ENCODE measurements at places on chromosomes 6 and 20.

GRCh38 chr20:48275286-48276020 is 490.2 kb upstream of the SULF2 start:
- DNase-seq, result no peak

DNA sequence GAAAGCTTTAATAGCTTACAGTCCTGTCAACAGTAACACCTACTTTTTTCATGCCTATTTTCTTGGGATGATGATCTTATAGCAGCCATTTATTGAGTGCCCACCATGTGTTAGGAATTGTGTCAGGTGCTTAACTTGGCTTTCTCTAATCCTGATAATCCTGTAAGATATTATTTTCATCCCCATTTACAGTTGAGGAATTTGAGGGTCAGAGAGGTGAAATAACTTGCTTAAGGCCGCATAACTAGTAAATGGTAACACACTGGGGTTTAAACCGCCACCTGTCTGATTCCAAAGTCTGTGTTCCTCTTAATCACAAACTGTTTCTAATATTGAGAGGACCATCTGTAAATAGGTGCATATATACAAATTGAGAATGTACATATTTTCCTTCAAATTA is 55.5 kb downstream of the NCOA3 start:
- DNase-seq, result no peak

- no peak for DNase-seq
Observed at GRCh38 chr6:80105972-80106417, 476 bp upstream of the BCKDHB start.

DNA sequence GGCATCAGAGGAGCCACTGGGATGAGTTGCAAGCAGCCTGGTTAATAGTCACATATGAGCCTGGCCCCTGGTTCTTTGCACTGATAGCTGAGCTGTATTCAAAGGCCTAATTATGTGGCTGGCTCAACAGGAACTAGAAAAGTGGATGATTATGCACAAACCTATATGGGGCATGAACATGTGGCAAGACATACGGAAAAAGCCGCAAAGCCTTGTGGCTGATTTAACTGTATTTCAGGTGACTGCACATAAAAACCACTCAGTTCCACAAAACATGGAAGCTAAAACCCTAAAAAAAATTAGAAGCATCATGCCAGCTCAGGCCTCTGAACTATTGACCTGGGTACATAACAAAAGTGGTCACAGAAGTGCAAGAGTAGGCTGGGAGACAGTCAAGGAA is 13.0 kb upstream of the MUC22 start:
- DNase-seq, result no peak

- DNase-seq, result no peak
Observed at GRCh38 chr20:25039697-25040437, 18.1 kb downstream of the ACSS1 start.

- no peak for DNase-seq
Observed at GRCh38 chr20:2109425-2110210, 8.0 kb downstream of the STK35 start.

DNA sequence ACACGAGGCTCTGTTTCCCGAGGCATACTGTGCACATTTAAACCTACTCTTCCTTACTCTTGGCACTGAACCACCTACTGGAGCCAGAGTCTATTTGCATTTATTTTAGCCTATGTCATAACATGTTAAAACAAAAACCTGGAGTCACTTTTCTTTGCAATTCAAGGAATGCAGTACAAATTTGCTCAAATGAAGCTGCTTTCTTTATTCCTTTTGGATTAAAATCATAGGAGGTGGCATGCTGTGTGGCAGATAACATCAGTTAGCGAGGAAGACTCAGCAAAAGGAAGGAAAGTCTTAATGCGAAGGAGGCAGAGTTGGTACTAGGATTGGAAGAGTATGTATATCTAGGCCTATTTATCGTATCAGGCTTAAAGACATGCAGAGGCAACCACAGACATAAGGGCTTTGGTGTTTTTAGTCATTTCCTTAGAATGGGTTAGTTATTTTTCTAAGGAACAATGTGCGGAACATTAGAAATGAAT is 92.9 kb downstream of the SAMD3 start:
- no peak for DNase-seq

- no peak for DNase-seq
Observed at GRCh38 chr20:56925082-56925830, 296.1 kb downstream of the TFAP2C start.

DNA sequence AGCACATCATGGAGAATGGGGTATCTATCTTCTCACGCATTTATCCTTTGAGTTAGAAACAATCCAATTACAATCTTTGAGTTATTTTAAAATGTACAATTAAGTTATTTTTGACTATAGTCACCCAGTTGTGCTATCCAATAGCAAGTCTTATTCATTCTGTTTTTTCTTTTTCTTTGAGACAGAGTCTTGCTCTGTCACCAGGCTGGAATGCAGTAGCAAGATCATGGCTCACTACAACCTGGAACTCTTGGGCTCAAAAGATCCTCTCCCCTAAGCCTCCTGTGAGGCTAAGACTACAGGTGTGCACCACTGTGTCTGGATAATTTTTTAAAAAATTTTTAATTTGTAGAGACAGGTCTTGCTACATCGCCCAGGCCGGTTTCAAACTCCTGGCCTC is 201.5 kb upstream of the ZNF217 start:
- DNase-seq, result no peak

- DNase-seq, result no peak
Observed at GRCh38 chr6:33802186-33802958, 1.4 kb downstream of the MLN start.

DNA sequence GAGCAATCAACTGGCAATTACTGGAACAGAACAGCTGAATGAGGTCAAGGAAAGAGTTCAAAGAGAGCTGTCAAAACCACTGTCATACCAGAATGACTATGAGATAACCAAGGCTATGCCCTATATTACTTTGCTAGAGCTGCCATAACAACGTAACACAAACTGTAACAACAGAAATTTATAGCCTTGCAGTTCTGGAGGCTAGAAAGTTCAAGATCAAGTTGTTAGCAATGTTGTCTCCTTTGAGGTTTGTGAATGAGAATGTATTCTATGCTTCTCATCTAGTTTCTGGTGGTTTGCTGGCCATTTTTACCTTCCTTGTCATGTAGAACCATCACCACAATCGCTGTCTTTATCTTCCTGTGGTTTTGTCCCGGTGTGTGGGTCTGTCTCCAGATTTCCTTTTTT is 1323.0 kb upstream of the GJE1 start:
- DNase-seq, result no peak

DNA sequence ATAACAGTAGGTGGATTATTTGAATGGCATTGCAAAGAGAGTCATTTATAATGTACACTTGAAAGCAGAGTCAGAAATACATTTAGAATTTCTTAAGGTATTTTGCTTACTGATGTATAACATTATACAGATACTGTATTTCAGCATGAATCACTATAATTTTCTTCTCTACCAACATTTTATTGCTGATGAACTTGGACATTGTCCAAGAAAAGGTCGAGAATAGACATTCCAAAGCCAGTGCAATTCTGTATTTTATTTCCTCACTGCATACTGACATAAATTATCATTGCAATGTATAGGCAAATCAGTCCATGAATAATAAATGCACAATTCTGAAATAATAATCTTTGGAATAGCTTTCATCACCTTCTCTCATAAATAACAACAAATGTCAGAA is 1420.0 kb upstream of the EYS start:
- DNase-seq, result no peak

DNA sequence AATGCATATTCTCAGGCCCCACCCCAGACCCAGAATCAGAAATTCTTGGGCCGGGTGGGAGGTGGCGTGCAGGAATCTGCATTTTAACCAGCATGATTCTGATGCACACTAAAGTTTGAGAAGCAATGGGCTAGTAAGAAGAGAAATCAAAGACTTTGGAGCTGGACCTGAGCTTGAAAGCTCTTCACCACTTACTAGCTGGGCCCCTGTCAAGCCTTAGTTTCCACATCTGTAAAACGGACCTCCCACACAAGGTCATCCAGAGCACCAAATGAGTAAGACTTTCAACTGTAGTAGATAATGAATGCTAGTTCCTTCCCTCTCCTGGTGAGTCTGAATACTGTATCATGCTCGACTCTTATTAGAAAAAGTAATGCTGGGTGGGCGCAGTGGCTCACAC is 87.0 kb downstream of the TBC1D7 start:
- no peak for DNase-seq

GRCh38 chr20:25553819-25554296 is 31.5 kb downstream of the NINL start:
- no peak for DNase-seq

DNA sequence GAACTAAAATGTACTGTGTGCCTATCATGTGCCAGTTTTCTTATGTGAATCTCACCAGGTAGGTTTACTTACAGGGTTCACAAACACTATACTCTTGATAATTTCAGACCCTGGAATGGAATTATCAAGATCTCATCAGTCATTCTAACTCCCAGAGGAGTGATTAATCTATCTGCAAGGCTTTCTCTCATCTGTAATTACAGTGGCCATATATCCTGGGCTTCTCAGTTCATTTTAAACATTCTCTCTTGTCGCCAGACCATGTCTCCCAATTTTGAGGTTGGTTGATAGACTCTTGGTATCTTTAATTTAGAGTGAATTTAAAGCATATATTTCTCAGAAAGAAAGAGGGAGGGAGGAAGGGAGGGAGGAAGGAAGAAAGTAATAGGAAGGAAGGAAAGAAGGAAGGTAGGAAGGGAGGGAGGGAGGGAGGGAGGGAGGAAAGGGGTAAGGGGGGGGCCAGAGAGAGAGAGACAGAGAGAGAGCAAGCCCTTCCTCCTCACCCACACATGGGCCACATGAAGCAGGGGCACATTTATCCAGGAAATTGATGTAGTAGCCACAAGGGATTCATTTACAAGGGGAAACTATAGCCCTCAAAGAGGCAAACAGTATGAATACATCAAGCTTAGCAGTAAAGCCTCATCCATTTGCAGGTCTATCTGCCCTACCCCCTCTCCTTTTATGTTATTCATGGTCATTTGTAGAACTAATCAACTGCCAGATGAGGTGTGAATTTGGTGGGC is 25.8 kb upstream of the NRSN1 start:
- DNase-seq, result no peak

DNA sequence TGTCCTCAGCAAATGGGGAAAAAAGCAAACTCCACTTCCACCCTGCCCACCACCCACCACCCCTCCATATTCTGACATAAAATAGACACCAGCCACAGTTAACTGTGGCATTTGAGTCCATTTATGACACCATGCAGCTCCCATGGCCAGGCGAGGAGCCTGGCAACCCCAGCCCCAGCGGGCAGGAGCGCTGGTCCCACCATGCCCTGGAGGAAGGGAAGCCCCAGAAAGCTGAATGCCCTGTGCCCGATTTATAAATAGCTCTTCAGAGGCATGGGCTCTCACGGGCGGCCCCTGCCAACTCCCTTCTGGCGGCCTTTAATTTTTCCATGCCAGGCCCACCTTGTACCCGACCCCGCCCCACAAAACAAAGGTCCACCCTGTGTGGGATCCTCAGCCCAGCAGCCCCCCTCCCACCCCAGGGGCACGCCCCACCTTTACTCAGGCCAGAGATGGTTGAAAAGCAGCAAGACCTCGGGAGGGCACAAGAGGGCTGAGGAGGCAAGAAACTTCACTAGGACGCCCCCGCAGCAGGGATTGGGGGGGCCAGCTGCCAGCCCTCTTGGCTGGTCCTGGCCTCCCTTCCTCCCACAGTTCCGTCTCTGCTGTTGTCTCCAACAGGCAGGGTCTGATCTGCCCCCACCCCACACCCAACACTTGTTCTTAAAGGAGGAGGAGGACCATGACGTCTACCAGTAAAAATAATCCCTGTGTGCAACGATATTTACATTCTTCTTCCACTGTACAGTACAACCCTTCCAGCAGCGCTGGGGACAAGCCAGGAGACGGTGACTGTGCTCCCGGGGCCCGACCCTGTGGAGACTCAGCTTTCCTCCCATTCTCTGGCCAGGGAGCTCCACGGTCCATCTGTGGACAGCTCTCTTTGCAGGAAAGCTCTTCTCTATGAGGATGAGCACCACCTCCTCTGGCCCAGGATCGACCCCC is 115.6 kb upstream of the CDYL start:
- DNase-seq, result no peak

DNA sequence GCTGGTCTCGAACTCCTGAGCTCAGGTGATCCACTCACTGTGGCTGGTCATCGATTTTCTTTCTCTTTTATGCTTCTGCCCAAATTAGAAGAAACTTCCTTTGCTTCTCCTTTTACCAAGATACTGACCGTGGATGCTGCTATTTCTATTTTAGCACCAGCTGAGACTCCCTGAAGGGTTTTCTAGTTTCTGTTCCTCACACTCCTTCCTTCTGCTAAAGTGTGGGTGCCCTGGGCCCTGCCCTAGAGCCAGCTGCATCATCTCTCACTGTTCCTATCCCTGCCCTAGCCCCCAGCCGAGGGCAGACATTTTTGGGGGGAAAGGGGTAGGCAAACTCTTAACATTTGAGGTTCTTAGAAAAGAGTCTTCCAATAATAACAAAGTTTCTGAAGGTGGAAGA is 6.3 kb downstream of the SMOC2 start:
- no peak for DNase-seq

- no peak for DNase-seq
Observed at GRCh38 chr20:31740208-31740607, 1.1 kb downstream of the TPX2 start.

- no peak for DNase-seq
Observed at GRCh38 chr20:3998998-3999397, 16.4 kb downstream of the RNF24 start.

DNA sequence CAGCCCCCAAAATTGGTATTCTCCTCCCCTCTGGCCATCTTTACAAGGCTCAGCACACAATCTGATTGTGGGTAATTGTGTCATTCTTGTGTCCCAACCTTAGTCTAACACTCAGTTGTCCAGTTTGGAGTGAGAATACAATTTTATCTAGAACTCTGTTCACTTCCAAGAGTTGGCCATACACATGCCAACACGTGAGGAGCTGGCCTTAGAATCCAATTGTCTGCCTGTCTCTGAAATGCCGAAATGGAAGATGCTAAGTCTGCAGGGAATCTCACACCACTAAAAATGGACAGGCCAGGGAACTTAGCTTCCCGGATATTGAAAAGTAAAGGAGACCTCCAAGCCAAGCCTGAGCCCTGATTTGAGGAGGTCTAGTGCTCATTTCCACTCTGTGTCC is 12.3 kb downstream of the FOXA2 start:
- no peak for DNase-seq

DNA sequence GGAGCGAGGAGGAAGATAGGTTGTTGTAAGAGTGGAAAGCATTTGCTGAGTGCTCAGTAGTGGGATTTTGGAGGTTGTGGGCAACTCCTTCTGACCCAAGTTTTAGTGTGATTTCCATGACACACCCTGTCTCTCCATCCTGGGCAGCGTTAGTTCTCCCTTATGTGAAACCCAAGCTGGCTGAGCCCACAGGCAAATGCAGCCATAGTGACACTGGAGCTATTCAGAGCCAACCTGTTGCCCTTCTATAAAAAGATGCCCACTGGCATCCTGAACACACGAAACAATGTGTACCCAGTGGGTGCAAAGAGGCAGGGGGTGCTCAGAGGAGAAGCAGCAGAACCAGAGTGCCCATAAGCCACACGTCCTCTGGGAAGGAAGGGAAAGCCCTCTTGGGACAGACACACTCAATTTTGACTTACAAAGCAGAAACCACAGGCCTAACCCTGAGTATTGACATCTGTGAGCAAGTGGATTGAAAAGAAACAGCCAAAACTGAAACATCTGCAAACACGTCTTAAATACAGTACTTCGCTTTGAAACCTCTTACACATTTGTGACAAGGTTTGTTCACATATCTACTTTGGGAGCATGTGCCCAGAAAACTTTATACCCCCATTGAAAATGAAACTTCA is 54.6 kb downstream of the BPIFB1 start:
- no peak for DNase-seq

GRCh38 chr20:53270792-53271375 is 298.7 kb downstream of the TSHZ2 start:
- no peak for DNase-seq

- no peak for DNase-seq
Observed at GRCh38 chr6:14719270-14719669, 526.6 kb upstream of the JARID2 start.

GRCh38 chr6:53578371-53578770 is 33.5 kb upstream of the GCLC start:
- DNase-seq, result no peak
